Effector memory CD4-positive, alpha-beta T cell (primary cell): ENCODE measurements at places on chromosomes 16 and 17.

DNA sequence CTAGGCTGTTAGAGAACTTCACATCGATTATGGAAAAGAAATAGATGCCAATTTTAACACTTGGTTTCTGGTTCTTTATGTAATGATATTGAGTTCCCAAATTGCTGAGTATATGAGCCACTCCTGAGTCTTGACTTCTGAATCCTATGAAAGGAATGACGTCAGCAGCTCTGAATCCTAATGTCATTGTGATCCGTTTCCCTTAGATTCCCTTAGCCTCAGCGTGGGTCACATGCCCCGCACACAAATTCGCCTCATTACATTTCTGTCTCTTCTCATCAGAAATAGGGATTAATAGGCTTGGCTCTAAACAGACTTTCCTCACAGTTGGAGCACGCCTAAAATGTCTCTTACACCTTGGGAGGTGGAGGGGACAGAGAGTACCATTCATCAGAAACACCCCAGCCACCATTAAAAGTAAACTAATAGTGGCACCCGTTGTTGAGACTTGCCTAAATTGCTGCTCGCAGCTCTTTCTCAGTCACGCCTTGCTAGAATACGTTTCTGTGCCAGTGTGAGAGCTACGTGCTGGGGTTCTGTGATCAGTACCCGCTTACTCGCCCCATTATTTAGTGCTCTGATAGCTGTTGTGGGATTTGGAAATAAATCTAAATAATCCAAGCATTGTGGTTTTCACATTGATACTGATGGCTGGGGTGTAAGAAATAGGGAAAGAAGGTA is 7.1 kb downstream of the MRM3 start:
- no peak for DNase-seq

GRCh38 chr16:87878704-87879103 is 9.4 kb upstream of the SLC7A5 start:
- no peak for DNase-seq

DNA sequence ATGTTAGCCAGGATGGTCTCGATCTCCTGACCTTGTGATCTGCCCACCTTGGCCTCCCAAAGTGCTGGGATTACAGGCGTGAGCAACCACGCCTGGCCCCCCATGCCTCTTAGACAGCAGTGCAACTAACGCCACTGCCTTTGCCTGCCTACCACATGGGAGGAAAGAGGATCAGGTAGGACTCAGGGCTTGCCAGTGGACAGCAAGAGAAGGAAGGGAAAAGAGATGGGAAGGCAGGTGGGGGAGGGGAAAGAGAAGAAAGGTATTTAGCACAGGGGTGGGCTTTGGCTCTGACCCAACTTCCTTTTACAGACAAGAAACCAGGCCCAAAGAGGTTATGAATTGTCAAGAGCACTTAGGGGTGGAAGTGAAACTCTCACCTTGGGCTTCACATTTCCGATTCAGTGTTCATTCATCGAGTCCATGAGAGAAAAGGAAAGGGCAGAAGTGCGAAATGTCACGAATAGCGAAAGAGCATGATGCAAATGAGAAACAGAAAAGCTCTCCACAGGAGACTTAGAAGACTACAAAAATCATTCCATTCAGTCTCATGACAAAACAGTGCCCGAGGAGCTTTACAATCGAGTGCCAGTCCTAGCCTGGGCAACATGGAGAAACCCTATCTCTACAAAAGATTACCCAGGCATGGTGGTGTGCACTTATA is 36.4 kb downstream of the CDK5R1 start:
- no peak for DNase-seq

GRCh38 chr16:87792205-87792565 is 26.4 kb upstream of the KLHDC4 start:
- DNase-seq, result no peak

GRCh38 chr16:87458424-87458915 is 34.4 kb downstream of the ZCCHC14 start:
- DNase-seq, result no peak
